ENCODE measurements at places on chromosomes 12 and 14.

- no peak for DNase-seq
These were observed 145.0 kb downstream of the WIF1 start for GRCh38 chr12:64976131-64976530.

DNA sequence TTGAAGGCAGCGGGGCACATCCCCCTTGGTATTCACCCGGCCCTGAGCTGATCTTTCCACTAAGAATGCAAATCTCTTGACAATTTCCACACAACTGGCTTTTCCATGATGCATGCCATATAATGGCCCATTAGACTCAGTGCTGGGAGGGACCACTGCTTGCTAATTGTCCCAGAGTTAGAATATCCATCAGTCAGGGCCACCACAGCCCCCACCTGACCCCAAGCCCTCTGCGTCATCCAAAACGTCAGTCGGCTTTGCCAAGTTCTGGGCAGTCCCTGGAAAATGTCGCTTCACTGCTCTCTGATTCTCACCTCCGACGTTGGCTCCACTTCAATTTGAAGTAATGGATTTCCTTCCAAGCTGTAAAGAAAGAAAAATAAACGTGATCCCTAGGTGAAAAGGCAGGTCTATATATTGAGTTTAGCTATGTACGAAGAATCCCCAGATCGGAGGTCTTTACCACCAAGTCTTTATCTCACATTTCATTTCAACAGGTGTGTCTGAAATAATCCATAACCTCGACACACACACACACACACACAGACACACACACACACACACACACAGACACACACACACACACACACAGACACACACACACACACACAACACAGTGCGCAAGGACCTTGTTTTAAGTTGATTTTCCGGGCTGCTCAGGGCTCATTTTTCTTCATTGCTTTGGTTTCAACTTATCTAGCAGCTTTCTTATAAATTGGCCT is 165.5 kb upstream of the NOS1 start:
- no peak for DNase-seq

DNA sequence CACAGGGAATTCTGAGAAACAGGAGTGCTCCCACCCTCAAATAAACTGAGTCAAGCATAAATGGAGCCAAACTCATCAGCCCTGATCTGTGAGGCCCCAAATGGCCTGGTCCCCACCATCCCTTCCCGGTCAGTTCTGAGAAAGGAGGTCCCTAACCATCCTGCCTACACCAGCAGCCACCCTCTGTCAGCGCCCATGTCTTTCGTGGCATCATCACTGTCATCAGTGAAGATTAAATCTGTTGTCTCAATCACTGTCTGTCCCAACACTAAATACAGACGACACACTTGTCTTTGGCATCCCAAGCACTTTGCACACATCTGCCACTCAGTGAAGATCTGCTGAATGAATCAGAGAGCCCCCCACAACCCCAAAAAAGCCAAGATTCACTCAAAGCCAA is 22.4 kb downstream of the VPS37B start:
- no peak for DNase-seq

GRCh38 chr12:112986291-112986800 is 8.0 kb downstream of the OAS2 start:
- DNase-seq, result no peak

- DNase-seq, result no peak
These were observed 376.3 kb upstream of the RGS6 start for GRCh38 chr14:71555654-71556559.

DNA sequence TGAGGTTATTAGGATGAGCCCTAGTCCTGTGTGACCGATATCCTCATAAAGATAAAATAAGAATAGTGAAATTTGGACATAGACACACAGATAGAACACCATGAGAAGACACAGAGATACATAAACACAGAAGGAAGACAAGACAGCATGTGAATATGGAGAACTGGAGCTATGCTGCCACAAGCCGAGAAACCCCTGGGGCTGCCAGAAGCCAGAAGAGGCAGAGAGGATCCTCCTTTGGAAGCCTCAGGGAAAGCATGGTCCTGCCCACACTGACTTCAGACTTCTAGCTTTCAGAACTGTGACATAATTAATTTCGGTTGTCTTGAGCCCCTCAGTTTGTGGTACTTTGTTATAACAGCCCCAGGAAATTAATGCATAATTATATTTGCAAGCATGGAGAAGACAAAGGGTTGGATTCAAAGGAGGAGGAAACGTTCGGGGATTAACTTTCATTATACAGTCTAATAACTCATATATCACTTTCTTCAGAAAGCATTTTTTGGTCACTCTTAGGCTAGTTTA is 1501.8 kb upstream of the FLRT2 start:
- no peak for DNase-seq

- DNase-seq, result no peak
These were observed 14.1 kb upstream of the TMEM263 start for GRCh38 chr12:106941481-106942156.

Data from NCI-H1048 (cell line).